ENCODE measurements at places on chromosomes 1 and 21.

DNA sequence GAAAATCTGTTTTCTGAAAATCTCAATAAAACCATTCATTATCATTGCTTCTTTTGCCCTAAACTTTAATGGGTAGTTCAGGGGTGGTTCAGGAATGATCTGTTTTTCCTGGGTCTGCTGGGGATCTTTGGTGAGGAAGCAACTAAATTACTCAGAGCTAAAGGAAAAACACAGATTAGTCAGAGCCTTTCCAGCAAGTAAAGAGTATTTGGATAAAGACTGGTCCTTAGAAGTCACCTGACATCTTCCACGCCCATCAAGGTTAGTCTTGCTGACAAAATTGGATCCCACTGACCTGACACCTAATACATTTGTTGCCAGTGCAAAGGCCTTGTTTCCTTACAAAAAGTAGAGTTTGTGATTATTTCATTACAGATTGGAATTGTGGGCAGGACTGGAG is 24.2 kb downstream of the HSPA13 start:
- no peaks in the 10 kb centered on the region for H3K27me3 ChIP-seq
- H3K4me1 ChIP-seq = no peaks in the 10 kb centered on the region
- H3K27ac ChIP-seq = no peak overlapping the region
- DNase-seq = no peak
- no peaks in the 10 kb centered on the region for H3K36me3 ChIP-seq
- H3K4me3 ChIP-seq = no peak overlapping the region

- H3K4me1 ChIP-seq = no peaks in the 10 kb centered on the region
- no peaks in the 10 kb centered on the region for H3K36me3 ChIP-seq
- no peak within 1 kb of the TSS for H3K27ac ChIP-seq
- H3K27me3 ChIP-seq = no peaks in the 10 kb centered on the region
- DNase-seq = no peak
- H3K4me3 ChIP-seq = no peak within 1 kb of the TSS
Observed at GRCh38 chr21:39612233-39613040, at the start of gene B3GALT5. Gene B3GALT5, plus strand, starts transcription at chr21:39612940. Its CDS starts 47,620 bp downstream, at chr21:39660560.

- H3K36me3 ChIP-seq = no peaks in the 10 kb centered on the region
- H3K4me3 ChIP-seq = no peak overlapping the region
- H3K27me3 ChIP-seq = no peaks in the 10 kb centered on the region
- peaks cover 37% of the 10 kb centered on the region for H3K4me1 ChIP-seq
- no peak for DNase-seq
Observed at GRCh38 chr1:83996621-83997020, 2.3 kb downstream of the TTLL7 start.

GRCh38 chr1:19698181-19698580 is 33.5 kb downstream of the HTR6 start:
- no peaks in the 10 kb centered on the region for H3K36me3 ChIP-seq
- no peak overlapping the region for H3K4me3 ChIP-seq
- H3K4me1 ChIP-seq = no peaks in the 10 kb centered on the region
- DNase-seq = no peak
- no peaks in the 10 kb centered on the region for H3K27me3 ChIP-seq

- no peaks in the 10 kb centered on the region for H3K27me3 ChIP-seq
- DNase-seq = peak; percentile 81
- H3K27ac ChIP-seq = peak overlapping the region; percentile 67
- no peak overlapping the region for H3K4me3 ChIP-seq
- H3K36me3 ChIP-seq = no peaks in the 10 kb centered on the region
- peaks cover 38% of the 10 kb centered on the region for H3K4me1 ChIP-seq
Observed at GRCh38 chr1:221911714-221912113, 169.8 kb upstream of the DUSP10 start.

- H3K4me3 ChIP-seq = no peak overlapping the region
- no peaks in the 10 kb centered on the region for H3K27me3 ChIP-seq
- no peaks in the 10 kb centered on the region for H3K36me3 ChIP-seq
- DNase-seq = no peak
- H3K4me1 ChIP-seq = no peaks in the 10 kb centered on the region
Observed at GRCh38 chr1:244060117-244060516, 9.0 kb downstream of the ZBTB18 start.

- no peaks in the 10 kb centered on the region for H3K27me3 ChIP-seq
- no peak for DNase-seq
- no peaks in the 10 kb centered on the region for H3K4me1 ChIP-seq
- H3K4me3 ChIP-seq = no peak overlapping the region
- H3K27ac ChIP-seq = no peak overlapping the region
Observed at GRCh38 chr1:232038706-232039677, 412.4 kb downstream of the DISC1 start.

GRCh38 chr1:15940110-15941043 is 35.5 kb downstream of the ZBTB17 start:
- DNase-seq = no peak
- H3K27ac ChIP-seq = no peak overlapping the region
- no peaks in the 10 kb centered on the region for H3K36me3 ChIP-seq
- no peaks in the 10 kb centered on the region for H3K4me1 ChIP-seq
- H3K4me3 ChIP-seq = no peak overlapping the region

GRCh38 chr1:162019006-162019405 is 4.7 kb downstream of the OLFML2B start:
- H3K36me3 ChIP-seq = no peaks in the 10 kb centered on the region
- H3K27ac ChIP-seq = no peak overlapping the region
- H3K4me1 ChIP-seq = no peaks in the 10 kb centered on the region
- H3K27me3 ChIP-seq = no peaks in the 10 kb centered on the region

GRCh38 chr21:44487831-44488230 is 32.5 kb downstream of the LRRC3 start:
- no peak overlapping the region for H3K4me3 ChIP-seq
- H3K27ac ChIP-seq = no peak overlapping the region
- DNase-seq = no peak

DNA sequence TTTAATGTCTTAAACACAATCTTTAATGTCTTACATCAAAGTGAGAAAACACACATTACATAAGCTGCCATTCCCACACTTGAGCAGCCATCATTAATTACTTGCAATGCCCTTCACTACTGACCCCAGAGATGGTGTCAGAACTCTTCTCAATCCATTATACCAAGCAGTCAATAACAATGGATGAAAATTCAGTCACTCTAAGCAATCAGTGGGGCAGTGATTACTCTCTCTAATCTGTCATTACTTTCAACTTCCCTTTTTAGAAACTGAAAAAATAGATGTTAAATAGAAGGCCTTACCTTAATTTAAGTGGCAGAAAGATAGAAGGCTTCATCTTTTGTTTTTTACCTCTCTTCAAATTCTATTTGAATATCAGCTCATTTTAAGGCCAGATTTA is 9.7 kb upstream of the FRRS1 start:
- no peak overlapping the region for H3K27ac ChIP-seq
- no peaks in the 10 kb centered on the region for H3K4me1 ChIP-seq
- no peak for DNase-seq
- no peak overlapping the region for H3K4me3 ChIP-seq

- H3K4me1 ChIP-seq = no peaks in the 10 kb centered on the region
- no peak for DNase-seq
- no peak overlapping the region for H3K27ac ChIP-seq
- H3K36me3 ChIP-seq = no peaks in the 10 kb centered on the region
- no peaks in the 10 kb centered on the region for H3K27me3 ChIP-seq
- no peak overlapping the region for H3K4me3 ChIP-seq
Observed at GRCh38 chr1:231931146-231931545, 304.6 kb downstream of the DISC1 start.

- no peak for DNase-seq
- H3K4me3 ChIP-seq = no peak overlapping the region
- H3K36me3 ChIP-seq = no peaks in the 10 kb centered on the region
- peaks cover 11% of the 10 kb centered on the region for H3K4me1 ChIP-seq
- H3K27me3 ChIP-seq = peaks cover 20% of the 10 kb centered on the region
- no peak overlapping the region for H3K27ac ChIP-seq
Observed at GRCh38 chr1:54490361-54491248, 57.4 kb upstream of the ACOT11 start.

Measured in MM.1S (cell line).